ENCODE measurements at places on chromosomes 4 and X.

DNA sequence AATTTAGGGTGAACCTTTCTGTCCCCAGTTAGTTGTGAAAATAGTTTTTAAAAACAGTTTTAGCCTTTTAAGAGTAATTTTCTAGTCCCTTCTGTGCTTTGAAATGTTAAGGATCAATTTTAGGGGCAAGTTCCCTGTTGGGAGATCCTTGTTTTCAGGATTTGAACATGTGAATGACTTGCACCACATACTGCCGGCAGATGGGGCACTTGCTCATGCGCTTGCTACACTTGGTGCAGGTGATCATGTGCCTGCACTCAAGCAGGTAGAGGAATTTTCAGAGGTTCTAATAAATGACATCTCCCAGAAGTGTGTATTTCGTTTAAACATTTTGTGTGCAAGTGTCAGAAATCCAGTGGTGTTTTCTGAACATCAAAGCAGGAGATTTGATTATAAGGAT, 195.9 kb downstream of the CHM start:
- DNase-seq = no peak

DNA sequence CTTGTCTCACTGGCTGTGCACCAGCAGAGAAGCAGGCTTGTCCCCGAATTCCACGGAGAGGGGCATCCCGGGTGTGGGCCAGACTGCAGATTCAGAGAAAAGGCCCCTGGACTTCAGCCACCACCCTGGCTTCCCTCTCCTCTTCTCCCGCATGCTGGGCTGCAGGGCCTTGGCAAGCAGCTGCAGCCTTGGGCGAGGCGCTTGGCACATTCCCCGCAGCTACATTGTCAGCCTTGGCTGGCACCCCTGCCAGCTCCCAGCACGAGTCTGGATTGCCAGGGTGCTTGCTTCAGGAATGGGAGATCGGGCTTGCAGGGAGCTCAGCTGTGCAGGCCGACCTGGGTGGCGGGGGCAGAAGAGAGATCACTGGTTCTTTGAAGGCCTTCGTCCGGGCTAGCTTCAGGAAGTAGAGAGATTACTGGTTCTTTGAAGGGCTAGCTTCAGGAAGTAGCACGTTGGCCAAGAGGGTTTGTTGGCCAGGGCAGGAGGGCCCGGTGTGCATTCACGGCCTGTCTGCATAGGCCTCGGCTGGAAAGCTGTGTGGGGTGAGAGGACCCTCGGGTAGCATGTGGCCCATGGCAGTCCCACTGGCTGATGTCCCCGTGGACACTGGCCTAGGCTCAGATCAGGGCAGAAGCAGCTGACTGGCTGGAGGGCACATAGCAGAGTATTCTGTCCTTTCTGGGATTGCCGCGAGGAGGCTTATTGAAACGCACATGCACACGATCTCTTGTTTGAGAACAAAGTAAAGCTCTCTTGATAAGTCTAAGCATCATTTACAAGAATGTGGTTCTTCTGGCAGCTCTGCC, 2.7 kb downstream of the ABCD1 start:
- no peak for DNase-seq

DNA sequence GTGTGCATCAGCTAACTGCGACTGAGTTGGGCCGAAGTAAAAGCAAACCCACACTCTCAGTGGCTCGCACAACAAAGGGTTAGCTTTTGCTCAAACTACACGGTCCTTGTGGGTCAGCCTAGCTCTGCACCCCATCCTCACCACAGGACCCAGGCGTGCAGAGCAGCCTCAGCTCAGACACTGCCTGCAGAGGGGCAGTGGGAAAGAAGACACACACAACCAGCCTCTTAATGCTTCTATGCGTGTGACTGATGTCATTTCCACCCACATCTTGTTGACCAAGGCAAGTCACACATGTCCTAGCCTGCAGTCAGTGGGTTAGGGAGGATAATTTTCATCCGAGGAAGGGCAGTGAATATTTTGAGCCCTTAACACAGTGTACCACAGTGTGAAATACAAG, 40.5 kb downstream of the HMGB2 start:
- DNase-seq = no peak

DNA sequence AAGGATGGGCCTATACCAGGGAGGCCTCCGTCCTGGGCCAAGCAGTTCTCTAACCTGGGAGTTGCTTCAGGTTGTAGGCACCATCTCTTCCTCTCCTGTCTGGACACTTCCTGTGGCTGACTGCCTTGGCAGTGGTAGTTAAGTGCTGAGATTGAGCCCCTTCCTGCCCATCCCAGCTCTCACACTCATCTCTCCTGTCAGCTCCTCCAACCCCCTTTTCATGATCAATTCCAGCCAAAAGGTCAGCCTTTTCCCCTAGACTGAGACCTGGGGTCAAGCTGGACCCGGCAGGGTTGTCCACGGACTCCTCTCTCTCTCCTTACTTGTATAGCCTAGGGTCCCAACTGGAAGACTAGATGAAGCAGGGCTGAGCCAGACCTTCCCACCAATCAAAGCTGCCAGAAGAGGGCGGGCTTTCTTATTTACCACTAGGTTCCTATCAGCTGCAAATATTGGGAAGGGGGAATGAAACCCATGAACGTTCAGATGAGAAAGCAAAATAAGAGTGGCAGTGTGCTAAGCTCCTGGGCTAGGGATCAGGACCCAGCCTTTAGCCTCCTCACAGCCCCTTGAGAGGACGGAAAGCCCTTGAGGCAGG, 34.5 kb downstream of the KDM5C start:
- no peak for DNase-seq

DNA sequence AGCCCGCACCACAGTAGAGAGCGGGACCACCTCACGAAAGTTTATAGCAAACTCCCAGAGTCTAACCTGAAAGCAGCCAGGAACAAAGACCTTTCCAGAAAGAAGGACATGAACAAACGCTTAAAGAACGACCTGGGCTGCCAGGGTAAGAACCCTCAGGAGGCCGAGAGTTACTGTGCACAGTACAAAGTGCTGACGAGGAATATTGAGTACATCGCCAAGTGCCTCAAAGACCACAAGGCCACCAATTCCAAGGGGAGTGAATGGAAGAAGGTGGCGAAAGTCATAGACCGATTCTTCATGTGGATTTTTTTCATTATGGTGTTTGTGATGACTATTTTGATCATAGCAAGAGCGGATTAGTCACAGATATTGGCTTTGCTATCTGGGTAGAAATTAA, 19.0 kb downstream of the CHRNA9 start:
- DNase-seq = no peak

DNA sequence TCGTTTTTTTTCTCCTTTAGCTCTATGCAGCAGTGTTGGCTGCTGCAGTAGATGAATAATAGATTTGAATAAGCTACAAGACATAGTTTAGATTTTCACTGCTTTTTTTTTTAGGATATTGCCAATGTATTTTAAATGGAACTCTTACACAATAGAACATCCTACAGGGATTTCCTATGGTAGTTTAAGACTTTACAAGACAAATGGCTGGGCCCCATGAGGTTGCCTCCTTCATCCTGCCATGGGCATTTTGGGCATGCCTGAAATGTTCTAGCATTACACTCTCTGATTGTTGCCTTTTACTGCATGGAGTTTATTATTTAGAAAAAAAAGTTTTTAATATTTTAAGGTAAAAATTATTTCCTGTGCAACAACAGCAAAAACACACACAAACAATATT, 74.5 kb downstream of the MID1 start:
- DNase-seq = no peak

GRCh38 chr4:86759298-86759697, 89.9 kb downstream of the SLC10A6 start:
- DNase-seq = no peak

GRCh38 chr4:176125063-176125462, 59.4 kb downstream of the WDR17 start:
- no peak for DNase-seq

All from cortex of kidney (tissue), 1 donor.